ENCODE measurements at places on chromosomes 12 and 14.

DNA sequence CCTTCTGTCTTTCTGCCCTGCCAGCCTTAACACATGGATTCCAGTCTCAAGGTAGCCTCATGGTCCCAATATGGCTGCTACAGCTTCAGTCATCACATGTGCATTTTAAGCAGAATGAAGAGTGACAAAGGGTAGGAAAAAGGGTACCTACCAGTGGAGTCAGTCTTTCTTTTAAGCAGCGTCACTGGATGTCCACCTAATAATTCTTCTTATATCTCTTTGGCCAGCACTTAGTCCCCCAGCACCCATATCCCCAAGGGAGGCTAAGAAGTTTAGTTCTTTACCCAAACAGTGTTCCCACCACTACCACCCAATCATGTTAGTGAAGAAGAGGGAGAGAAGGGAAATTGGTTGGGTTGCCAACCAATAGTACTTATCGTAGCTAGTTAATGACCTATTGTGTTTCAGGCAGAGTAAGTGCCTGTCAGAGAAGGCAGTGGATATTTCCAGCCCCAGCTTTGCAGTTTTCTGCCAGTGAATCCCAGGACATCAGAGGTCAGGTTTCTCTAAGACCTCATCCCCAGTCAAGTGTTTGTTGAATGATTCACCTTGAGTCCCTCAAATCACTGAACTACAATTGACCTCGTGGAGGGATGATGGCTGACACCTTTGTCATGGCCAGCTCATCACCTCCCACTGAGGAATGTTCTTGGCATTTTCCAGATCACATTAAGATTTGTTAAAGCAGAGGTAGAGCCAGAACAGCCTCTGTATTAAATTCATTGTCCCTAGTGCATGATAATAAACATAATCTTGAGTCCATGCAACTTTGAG is 250.9 kb upstream of the CRY1 start:
- DNase-seq: no peak

GRCh38 chr14:20569066-20569465 is 8.2 kb upstream of the RNASE9 start:
- DNase-seq: no peak

DNA sequence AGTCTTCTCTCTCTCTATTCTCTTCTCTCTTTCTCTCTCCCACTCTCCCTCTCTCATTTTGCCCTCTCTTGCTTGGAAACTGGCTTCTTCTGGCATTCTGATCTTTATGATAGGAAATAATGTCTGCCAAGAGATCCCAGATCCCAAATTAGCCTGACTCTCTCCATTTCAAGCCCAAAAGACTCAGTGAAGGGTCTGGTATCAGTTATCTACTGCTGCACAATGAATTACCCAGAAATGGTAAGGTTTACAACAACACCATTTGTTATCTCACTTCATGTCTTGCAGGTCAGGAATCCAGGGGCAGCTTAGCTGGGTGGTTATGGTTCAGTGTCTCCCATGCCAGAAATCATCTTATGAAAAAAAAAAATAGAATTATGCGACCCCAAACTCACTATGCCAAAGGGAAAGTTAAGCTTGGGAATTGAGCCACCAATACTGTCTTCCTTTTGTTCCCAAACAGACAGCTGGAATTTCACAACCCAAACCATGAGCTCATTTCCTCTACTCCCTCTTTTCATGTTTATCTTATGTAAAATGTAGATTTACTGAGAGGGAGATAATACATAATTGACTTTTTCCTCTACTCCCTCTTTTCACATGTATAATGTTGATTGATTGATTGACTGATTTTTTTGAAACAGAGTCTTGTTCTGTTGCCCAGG is 67.8 kb upstream of the FICD start:
- no peak for DNase-seq

GRCh38 chr14:86166541-86166940 is 636.6 kb downstream of the FLRT2 start:
- no peak for DNase-seq

GRCh38 chr14:79405512-79405910 is 805.8 kb downstream of the DIO2 start:
- no peak for DNase-seq

DNA sequence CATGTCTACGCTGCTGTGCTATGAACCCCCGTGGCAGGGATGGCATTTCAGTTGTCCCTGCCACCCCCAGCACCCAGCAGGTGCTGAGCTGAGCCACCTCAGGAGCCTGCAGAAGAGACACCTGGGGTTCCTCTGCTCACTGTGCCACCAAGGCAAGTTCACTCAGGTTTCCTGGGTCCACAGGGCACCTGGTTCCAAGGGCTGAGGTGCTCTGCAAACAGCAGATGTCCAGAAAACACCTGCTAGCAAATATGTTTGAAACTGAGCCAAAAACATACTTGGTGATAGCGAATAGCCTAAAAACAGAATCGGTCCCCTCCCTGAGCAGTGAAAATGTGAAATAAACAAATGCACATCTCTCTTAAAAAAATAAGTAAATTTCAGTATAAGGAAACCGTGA is 35.6 kb upstream of the GPR68 start:
- DNase-seq: no peak

DNA sequence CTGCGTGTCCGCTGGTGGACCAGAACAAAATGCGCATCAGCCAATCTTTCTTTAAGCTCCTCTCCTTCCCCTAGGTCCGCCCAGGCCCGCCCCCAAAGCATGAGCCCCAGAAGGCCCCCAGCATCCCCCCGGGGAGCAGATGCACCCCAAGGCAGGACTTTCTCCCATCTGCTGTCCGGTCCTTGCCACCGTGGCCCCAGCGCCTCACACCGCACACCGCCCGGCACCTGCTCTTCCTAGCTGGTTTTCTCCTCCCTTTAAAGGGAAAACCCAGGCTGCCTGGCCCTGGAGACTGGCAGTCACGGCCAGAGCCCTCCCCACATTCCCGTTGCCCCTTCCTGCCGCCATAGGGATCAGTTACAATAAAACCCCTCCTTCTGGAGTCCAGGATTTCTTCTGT is 30.2 kb downstream of the RIMBP2 start:
- no peak for DNase-seq

GRCh38 chr14:89292579-89293313 is 124.3 kb downstream of the FOXN3 start:
- DNase-seq: no peak

DNA sequence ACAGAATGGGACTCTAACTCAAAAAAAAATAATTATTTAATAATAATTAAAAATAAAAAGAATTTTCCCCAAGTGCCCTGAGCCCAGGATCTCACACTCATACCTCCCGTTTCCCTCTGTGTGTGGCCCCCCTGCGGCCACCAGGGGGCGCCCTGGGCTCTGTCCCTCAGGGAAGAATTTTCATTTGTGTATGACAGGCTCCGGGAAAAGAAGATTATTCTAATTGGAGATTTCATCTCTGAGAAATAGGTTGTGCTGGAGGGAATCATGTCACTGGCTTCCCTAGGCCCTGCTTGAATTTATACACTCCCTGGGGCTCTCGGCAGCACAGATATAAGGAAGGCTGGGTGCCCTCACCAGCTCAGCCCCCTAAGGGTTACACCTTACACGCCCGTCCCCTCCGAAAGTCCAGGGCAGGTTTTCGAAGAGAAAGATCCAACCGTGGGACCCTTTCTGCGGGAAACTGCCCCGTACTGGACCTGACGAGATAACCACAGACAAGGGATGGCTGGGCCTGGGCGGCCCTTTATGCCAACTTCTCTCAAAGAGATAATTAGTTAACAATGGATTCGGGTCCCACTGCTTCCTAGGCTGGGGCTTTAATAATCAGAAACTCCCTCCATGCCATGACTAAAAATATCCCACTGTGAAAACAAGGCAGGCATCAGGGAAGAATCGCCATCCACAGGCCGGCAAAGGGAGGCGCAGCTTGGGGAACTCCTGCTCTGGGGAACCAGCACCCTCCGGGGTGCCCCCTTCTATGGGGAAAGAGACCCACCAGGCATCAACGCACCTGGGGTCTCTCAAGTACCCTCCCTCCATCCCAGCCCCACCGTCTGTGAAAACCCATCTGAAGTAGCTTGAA is 80.7 kb downstream of the KDM2B start:
- peak; percentile 4 for DNase-seq

GRCh38 chr14:63209160-63209559 is 4.9 kb downstream of the RHOJ start:
- DNase-seq: no peak

DNA sequence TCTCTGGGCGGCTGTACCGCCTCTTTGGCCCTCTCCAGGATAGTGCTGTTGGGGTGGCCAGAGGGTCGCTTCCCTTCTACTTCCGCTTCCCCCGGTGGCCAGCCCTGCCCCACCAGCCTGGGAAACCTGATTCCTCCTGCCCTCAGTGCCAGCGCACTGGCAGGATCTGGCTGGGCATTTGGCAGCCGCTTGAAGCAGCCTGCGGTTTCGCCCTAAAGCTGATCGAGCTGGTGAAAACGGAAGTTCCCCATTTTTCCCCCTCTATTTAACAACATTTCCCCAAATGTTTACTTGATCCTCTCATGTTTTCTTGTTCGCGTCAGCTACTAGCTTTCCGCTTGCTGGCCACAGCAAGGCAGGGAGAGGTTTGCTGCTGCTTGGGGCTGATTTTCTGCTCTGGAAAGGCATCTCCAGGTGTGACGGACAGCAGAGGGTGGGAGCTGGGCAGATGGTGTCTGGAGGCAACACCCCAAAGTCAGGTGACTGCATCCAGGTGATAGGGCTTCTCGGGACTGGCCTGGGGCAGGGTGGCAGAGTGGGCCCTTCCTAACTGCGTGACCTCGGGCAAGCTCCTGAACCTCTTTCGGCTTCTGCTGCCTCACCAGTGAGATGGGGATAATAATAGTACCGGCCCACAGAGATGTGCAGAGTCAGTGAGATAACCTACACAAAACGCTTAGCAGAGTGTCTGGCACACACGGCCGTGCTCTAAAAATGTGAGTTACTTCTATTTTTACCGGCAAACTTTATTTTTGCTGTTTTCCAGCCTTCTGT is 53.1 kb downstream of the TSPAN9 start:
- DNase-seq: no peak

DNA sequence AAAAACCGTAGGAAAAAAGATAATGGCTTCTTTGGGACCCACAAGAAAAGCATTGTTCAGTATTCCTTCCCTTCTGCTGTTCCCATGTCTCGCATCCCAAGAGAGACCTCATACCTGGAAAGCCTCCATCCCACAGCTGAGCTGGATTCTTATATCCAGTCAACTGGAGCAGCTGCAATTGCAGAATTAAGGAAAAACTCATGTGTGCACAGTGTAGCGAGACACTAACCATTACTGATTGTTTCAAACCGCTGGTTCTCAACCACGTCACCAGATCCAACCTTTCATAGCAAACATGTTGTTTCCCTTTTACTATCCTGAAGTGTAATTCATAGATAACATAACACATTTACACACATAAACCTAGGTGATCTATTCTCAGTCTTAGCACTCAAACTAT is 5.5 kb upstream of the RNASE10 start:
- no peak for DNase-seq

- DNase-seq: no peak
Observed at GRCh38 chr12:62655666-62656151, 189.1 kb downstream of the MON2 start.

GRCh38 chr14:34715127-34715863 is 902 bp upstream of the CFL2 start:
- no peak for DNase-seq

GRCh38 chr12:122322501-122322900 is 56.2 kb upstream of the VPS33A start:
- DNase-seq: no peak

GRCh38 chr12:38389614-38390013 is 73.0 kb downstream of the ALG10B start:
- no peak for DNase-seq

- DNase-seq: no peak
Observed at GRCh38 chr12:103529306-103529705, 33.5 kb upstream of the C12orf42 start.

DNA sequence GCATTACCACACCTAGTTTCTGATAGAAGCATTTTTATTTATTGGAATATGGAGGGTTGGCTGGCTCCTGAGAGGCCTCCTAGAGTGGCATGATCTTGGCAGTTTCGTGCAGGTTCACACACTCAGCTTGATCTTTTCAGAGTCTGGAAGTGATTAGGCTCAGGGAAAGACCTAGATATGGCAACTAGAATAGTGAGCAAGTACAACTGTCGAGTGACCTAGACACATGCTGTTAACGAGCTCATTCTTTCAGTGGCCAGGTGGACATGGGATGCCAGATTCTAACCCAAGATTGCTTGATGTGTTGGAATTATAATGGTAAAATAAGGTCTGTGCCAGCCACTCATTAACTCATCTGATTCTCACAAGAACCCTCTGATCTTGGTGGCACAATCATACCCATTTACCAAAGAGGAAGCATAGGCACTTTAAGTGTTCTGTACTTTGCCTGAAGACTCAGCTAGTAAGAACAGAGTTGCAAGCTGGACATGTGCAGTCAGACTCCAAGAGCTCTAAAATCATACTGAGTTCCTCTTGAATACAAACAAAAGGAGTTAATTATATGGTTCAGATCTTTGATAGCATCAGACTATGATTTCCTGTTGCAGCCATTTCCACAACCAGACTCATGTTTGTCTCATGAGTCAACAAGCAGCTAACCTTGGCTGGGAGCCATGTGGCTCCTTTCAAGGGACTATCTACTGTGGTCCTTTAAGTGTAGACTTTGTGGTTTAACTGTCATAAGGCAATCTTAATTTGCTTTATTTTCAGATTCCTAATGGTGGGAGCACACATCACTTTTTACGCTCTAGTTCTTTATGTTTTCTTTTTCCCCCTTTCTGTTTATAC is 144.2 kb downstream of the PLEKHA5 start:
- peak; percentile 92 for DNase-seq

DNA sequence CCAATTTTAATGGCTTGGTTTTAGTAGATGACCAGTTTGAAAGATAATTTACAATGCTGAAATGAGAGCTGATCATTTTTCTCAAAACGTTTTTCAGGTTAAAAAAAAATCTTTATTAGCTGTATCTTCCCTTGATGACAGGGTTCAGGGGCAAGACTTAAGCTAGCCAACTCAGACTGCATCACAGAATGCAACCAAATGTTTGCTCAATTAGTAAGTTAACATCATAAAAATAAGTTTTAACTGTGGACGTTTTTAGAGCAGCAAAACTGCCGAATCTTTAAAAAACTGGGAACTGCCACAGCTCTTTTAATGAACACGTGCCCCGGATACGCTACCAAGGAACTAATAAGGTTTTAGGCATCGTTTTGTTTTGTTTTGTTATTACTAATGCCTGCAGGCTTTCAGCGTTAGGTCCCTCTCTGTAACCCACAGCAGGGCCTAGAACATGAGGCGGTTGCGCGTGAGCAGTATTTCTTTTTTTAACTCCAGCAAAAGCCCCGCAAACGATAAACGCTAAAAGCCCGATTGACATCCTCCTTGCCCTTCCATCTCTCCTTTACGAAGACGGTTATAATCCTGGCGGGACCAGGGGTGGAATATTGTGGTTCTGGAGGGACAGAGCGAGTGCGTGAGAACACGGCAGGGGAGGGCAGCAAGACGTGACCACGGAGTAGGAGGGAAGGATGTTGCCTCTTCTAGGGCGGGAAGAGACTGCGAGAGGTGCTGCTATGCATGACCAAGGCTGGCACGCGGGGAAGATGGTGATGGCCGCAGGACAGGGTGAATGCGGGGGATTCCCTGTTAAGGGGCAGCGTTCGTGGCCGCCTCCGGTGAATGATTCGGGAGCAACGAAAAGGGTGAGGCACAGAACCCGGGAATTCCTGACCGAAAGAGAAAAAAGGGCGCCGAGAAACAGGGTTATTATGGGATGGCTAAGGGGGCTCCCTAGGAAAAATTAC is 652 bp downstream of the SUPT16H start:
- no peak for DNase-seq

Measured in BJ (cell line).